Foreskin keratinocyte (primary cell): ENCODE measurements at places on chromosomes 1 and 21. TPM values are rescaled to one million over a fixed set of nuclear protein-coding genes. Genes with fewer than 3 reads are reported as not detected.

DNA sequence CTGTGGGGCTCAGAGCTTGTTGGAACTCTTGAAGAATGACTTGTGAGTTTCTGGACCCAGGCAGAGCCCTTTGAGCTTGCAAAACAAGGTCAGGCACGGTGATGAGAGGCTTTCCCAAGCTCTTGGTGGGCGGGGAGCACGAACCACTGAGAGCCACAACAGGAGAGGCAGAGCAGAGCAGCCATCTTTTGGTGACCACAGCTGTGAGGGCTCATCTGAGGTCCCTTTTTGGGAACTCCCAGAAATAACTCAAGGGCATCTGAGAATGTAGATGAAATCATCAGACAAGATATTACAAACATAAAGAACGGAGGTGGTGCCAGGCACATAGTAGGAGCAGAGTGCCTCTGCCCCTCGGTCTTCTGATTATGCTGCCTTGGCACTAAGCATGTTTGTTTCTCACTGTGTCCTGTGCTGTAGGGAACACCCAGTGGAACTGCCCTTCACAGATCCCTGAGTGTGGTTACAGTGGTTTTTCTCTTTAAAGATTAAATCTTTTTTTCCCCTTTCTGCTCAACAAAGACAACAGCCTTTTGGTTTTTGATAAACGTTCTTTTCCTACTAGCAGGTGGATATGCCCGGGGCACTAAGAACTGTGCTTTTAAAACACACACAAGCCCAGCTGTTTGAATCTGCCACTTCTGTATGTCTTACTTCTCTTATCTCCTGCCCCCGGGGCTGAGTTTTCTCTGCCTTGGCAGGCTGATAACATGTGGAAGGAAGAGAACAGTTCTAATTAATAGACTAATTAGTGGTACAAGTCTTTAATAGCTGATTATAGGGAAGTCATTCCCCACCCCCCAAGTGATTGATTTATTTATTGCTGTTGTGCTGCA is 37.7 kb downstream of the CD34 start:
- no peak for DNase-seq

- DNase-seq = no peak
Observed at GRCh38 chr1:92307980-92308379, 9.1 kb downstream of the RPAP2 start.

Gene MYOG
- not detected in 2 replicates for total RNA-seq

Gene ANKRD65
- total RNA-seq = 11.6 and 12.5 TPM in 2 replicates
